NCI-H510A treated with DMSO at 0.1 percent for 48 hours (cell line): ENCODE measurements at places on chromosomes 4 and X.

DNA sequence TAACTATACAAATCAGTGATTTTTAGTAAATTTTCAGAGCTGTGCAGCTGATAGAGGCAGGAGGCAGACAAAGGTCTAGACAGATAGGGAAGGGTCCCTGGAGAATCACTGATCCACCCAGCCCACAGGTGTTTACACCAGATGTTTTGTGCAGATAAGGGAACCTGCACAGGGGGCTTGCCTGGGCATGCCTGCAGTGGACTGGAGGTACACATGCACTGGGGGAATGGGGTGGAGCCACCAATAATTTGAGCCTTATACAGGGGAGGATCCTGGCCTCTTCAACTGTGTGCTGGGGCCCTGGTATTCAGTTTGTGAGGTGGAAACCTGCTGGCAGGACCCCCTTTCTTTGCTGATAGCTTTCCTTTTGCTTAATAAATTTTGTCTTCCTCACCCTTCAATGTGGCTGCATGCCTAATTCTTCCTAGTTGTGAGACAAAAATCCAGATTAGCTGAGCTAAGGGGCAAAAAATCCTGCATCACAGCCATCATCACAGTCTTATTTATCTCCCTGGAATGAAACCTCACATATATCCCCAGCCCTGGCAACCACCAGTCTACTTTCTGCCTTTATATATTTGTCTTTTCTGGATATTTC, 102.8 kb downstream of the KDM6A start:
- DNase-seq, result no peak

- DNase-seq, result no peak
Measured at GRCh38 chr4:53598901-53599300, 7.6 kb upstream of the LNX1 start.

DNA sequence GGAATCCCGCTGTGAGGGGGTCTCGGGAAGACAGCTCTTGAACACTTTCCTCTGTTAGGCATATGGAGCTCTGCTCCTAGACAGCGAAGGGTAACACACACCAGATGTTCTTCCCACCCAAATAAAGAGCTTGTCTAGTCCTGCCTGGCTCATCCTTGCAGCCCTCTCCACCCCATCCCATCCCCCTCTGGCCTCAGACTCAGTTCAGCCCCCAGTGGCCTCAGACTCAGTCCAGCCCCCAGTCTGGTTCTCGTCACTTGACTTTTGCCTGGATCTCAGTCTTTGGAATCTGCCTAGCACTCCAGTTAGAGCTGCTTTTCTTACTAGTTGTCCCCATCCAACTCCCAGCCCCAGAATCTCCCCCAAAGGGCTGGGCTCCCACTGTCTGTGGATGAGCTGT, 14.9 kb downstream of the RAB33A start:
- no peak for DNase-seq

GRCh38 chr4:167088115-167088514, 146.2 kb downstream of the SPOCK3 start:
- no peak for DNase-seq

- no peak for DNase-seq
Measured at GRCh38 chrX:141468940-141469339, 115.6 kb downstream of the SPANXA1 start.

DNA sequence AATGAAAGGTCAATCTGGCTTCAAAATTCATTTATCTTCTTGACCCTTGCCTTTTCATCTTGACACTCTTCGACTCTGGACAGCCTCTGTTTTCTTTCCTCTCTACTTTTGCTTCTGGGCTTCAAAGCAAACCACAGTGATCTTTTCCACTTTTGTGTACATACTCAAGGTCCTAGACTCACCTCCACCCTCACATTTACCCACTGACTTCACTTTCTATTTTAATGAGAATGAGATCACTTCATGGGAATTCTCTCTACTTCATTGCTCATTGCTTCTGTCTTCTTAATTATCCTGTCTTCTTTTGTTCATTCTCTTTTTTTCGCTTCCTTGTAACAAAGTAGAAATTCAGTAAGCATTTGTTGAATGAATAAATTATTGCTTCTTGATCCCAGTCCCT, 330.1 kb upstream of the HAND2 start:
- DNase-seq, result no peak

DNA sequence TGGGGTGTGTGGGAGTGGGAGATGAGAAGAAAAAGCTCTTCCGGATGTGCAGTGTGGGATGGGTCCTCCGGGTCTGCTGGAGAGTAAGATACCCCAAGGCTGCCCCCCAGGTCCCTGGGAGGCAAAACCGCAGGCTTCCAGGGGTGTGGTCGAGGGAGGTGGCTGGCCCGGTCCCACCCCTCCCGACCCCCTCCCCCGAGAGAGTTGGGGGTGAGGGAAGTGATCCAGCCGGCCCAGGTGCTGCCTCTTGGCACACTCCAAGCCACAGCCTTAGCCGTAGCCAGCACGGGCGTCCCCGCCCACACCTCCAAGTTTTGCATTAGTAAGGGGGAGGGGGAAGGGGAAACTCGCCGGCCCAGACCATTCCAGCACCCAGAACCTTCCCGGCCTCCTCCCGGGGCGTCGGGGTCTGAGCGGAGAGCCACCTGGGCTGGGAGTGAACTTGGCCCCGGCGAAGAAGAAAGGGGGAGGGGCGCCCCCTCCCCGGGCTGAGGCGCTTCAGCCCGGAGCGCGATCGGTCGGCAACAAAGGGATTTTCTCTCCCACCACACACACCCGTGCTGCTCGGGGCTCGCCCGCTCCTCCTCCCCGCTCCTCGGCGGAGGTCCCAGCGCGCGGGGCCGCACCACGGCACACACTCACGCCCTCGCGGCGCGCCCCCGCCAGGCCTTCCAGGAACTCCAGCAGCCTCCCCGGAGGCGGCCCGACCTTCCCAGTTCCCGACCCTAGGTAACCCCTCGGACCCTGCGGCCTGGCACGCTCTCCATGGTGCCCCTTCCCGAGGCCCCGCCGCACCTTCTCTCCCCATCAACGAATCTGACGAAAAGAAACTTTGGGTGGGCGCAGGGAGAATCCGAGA, 14.4 kb downstream of the BCOR start:
- DNase-seq, result peak; percentile 18

DNA sequence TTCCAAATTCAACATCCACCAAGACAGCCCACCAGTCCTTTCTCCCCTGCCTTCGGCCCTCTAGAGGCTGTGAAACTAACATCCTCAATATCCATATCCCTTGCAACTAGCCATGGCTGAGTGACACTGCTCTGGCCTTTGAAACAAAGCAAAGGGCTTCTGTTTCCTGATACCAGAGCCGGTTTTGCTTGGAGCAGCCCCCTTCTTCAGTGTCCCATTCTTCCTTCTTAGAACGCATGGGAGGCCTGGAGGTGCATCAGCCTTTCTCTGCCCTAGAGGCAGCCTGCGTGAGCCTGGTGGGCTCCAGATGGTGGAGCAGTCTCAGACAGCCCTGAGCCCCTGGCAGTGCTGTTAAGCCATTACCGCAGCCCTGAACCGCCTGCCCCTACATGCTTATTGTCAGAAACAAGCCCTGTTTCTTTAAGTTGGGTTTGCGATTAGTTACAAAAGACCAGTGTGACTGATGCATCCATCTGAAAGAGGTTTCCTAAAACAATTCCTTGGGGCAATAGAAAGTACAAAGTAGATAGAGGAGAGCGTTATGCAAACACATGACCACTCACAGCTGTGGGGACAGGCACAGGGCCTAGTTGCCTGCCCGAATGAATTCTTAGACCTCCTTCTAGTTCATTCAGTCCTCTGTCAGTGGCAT, 74.1 kb downstream of the EVC start:
- DNase-seq, result no peak

DNA sequence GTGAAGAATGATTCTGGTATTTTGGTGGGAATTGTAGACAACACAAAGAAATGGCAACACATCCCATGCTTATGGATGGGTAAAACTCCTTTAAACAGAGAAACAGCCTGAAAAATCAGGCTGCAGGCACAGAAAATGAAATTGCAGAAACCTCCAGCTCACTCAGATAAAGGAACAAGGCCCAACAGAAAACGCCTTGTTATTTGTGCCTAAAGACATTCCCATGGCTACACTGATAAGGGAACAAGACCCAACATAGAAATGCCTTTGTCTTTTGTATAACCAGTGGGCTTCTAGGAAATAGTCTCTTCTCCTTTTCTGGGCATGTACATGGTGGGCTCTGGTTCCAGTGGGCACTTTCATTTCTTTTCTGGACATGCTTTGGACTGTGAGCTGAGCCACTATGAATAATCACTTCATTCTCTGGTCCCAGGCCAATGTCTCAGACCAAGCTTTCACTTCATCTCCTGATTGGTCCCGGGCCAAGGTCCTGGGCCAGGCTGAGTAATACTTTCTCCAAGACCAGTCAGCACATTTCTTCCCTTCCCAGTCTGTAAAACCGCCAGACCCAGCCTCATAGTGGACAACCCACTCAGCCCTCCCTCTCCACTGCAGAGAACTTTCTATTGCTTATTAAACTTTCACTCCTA, 160.5 kb downstream of the TBX22 start:
- DNase-seq, result no peak

- DNase-seq, result no peak
Measured at GRCh38 chr4:152734015-152734698, 45.4 kb downstream of the TIGD4 start.

- no peak for DNase-seq
Measured at GRCh38 chr4:186657764-186658163, 65.9 kb downstream of the FAT1 start.

- peak; percentile 54 for DNase-seq
Measured at GRCh38 chr4:150173982-150174398, 95.7 kb downstream of the DCLK2 start.

GRCh38 chr4:14345356-14345775, 656.9 kb upstream of the CPEB2 start:
- DNase-seq, result no peak

- DNase-seq, result no peak
Measured at GRCh38 chrX:21802054-21802670, 37.3 kb upstream of the MBTPS2 start.

GRCh38 chrX:72025236-72025770, 106.4 kb downstream of the RTL5 start:
- no peak for DNase-seq

DNA sequence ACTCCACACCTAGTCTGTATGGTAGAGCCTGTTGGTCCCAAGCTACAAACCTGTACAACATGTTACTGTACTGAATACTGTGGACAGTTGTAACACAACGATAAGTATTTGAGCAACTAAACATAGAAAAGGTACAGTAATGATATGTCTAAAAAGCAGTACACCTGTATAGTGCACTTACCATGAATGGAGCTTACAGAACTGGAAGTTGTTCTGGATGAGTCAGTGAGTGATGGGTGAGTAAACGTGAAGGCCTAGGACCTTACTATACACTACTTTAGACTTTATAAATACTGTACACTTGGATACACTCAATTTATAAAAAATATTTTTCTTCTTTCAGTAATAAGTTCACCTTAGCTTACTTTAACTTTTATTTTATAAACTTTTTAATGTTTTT, 104.0 kb downstream of the TMA16 start:
- DNase-seq, result no peak

- peak; percentile 59 for DNase-seq
Measured at GRCh38 chr4:82372517-82373485, 990 bp downstream of the HNRNPD start.

DNA sequence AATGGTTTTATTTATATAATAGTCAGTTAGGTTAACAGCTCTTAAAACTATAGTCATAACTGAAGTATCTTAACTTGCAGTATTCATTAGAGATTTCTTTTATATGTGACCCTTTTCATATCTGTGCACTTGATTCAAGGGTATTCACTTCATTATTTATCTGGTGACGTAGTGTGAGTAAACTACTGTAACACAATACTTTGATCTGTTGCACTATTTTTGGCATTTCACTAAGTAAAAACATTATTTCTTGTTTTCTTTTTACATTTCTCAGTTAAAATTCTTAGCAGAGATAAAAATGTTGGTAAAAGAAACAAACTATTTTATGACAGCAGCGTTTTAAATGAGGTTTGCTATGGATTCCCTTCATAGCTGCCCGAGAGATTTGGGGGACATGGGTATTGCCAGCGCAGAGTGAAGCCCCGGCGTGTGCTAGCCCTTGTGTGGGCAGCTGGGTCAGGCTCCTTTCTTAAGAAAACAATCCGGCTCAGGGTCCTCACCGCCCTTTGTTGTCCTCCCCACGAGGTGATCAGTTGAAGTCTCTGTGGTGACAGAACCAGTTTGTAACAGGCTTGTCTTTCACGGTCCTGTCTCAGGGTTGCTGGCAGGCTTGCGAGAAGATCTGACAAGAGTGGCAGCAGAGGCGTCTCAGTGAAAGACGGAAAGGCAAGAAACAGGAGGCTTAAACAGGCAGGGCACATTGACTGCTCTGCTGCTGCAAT, 293.4 kb downstream of the BMPR1B start:
- no peak for DNase-seq

DNA sequence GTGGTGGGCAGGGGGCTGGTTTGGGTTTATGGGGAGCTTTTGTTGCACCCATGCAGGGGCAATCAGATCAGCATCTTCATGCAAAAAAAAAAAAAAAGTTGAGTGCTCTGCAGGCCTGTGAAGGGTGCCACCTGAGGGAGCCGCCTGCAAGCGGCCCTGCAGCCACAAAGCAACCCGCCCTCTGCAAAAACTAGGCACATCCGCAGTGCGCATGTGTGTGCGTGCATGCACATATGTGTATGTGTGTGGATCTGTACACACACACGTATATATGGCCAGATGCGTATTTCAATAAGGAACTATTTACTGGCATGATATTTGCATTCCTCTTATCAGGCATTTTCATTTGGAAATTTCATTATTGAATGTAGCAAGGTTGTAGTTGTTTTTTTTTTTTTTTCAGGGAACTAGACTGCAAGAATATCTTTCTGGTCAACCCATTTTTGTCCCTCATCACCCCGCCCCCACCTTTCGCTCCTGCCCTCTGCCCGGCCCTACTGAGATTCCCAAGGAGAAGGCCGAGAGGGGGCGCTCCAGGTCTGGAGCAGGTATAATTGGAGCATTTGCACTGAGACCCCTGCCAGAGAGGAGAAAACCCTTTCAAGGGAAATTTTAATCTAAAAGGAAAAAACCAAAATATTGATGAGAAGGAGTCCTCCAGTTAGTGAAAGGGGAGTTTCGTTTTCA, 18.1 kb downstream of the CCNQ start:
- DNase-seq, result no peak

- DNase-seq, result no peak
Measured at GRCh38 chrX:46575586-46575985, 2.0 kb downstream of the CHST7 start.

DNA sequence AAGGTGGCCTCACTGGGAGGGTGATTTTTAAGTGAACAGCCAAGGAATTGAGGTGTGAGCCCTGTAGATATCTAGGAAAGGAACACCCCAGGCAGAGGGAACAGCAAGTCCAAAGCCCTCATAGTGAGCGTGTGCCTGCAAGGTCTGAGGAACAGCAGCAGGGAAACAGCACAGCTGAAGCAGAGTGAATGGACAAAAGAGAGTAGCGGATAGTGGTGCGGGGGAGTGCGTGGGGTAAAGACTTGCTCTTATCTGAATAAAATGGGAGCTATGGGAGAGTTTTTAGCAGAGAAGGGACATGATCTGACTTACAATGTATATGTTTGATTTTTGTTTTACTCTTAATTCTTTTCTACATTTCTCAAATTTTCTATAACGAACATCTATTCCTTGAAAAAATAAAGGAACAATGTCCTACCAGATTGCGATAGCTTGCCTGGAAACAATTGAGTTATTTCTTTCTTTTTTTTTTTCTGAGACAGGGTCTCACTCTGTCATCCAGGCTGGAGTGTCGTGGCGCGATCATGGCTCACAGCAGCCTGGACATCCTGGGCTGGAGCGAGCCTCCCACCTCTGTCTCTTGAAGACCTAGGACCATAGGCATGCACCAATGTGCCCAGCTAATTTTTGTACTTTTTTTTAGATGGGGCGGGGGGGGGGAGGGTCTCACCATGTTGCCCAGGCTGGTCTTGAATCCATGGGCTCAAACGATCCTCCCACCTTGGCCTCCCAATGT, 19.5 kb upstream of the HADH start:
- no peak for DNase-seq
